ENCODE measurements at places on chromosomes 5 and 9.

DNA sequence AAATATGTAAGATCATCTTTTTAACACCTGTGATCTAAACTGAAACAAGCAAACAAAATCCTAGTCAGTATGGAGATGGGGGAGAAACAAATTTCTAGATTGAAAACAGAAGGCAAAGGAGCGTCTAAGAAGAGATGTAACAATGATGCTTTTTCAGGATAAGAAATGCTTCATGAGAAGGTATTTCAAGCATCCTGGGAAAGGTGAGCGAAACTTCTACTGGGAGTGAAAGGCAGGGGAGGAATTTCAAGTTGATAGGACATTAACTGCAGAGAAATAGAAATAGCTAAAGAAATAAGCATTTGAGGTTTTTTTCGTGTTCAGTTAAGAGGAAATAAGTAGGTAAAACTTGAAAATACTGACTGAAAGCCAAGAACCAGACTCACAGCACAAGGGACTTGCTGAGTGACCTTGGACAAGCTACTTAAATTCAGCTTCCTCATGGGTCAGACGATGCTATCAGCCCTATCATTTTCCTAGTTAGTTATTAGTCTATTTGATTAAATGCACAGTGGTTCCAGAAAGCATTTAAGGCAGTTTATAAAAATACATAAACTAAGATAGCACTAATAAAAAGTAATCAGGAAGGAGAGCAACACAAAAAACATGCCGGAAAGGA is 406.3 kb downstream of the PDE4D start:
- DNase-seq = no peak

- DNase-seq = no peak
These were observed 530 bp downstream of the UCK1 start for GRCh38 chr9:131530546-131530919.

GRCh38 chr5:164059471-164059870 is 554.1 kb downstream of the MAT2B start:
- DNase-seq = no peak

DNA sequence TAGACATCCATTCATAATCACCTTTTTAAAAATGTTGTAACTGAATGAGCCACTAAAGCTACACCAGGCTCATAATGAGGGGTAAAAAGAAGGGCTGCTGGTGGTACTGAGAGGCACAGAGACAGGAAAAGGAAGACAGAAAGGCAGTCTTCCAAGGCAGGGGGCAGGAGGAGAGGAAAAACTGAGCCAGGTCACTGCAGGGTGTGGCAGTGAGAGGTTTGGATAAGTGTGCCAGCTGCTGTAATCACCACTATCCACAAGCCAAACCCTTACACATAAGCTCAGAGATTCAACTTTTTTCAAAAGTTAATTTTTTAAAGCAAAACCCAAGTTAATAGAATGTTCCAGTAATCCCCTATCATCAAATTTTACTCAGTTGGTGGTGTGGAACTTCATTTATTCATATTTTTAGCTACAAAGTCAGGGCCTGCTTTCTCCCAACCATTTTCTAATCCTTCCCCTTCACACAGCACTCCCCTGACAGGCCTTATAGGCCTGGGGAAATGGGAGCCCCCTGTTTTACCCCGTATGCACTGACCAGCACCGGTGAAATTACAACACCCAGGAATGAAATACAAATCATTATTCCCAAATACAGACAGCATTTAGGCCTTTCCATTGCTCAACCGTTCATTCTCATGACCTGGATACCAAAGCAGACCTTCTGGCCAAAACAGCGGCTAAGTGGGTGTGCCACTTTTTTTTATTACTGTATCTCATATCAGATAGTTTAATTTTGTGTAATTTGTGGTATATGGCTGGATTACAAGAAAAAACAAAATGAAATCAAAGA is 76.3 kb downstream of the EFNA5 start:
- DNase-seq = no peak

DNA sequence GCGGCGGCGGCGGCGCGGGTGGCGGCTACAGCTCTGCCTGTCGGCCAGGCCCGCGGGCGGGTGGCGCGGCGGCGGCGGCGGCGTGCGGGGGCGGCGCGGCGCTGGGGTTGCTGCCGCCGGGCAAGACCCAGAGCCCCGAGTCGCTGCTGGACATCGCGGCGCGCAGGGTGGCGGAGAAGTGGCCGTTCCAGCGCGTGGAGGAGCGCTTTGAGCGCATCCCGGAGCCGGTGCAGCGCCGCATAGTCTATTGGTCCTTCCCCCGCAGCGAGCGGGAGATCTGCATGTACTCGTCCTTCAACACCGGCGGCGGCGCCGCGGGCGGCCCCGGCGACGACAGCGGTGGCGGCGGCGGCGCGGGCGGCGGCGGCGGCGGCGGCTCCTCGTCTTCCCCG is 296 bp downstream of the ZSWIM6 start:
- peak; percentile 48 for DNase-seq

- no peak for DNase-seq
These were observed 328.7 kb downstream of the MARCHF11 start for GRCh38 chr5:15850939-15851341.

- no peak for DNase-seq
These were observed 157.5 kb upstream of the SMIM23 start for GRCh38 chr5:171627936-171628632.

GRCh38 chr9:134066913-134067851 is 644 bp downstream of the BRD3 start:
- DNase-seq = peak; percentile 36

Data from activated CD4-positive, alpha-beta memory T cell treated with anti-CD3 and anti-CD28 coated beads, Interleukin-2, amount 10 ng/mL, durations not matched to agents 7 days and 5 days (primary cell).